ENCODE measurements at places on chromosomes 13 and 19.

GRCh38 chr19:32543115-32543900 is 37.7 kb upstream of the PDCD5 start:
- DNase-seq = no peak

DNA sequence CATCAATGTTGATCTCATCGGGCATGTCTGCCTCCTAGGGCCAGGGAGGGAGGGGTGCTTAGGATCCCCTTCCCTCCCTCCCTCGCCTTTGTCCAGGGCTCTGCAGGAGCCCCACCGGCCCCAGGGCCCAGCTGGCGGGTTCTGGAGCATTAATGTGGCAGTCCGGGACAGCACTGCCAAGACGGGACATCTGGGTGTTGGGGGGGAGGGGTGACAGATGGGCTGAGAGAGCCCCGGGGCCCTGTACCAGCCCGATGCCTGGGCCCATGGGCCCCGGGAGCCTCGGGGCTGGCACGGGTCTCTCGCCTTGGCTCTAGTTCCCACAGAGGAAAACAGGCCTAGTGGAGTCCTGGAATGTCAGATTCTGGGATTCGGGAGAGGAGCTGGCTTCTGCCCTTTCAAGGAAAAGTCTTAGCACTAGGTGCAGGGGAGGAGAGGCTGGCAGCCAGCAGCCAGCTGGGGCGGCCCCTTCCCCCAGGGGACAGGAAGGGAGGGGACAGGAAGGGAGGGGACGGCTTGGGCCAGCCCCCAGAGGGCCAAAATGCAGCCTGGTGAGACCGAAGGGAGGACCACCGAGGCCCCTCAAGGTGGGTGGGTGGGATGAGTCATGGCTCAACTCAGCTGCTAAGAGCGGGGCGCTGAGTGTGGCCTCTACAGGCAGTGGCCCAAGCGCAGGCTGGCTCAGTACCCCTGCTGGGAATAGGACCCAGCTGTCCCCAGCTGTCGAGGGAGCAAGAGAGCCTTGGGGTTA is 3.1 kb downstream of the PPP1R14A start:
- DNase-seq = no peak

DNA sequence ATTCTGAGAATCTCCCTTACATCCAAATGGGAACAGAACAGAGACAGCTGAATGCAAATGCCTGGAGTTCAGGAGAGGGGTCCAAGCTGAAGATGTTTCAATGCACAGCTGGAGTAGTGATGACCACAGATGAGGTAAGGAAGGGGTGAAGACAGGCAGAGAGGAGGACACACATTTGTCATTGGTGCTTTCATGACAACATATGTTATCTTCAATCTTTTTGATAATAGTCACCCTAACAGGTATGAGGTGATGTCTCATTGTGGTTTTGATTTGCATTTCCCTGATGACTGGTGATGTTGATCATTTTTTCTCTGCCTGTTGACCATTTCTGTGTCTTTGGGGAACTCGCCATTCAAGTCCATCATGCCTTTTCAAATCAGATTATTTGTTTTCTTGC is 19.2 kb downstream of the SIGLEC7 start:
- DNase-seq = no peak

DNA sequence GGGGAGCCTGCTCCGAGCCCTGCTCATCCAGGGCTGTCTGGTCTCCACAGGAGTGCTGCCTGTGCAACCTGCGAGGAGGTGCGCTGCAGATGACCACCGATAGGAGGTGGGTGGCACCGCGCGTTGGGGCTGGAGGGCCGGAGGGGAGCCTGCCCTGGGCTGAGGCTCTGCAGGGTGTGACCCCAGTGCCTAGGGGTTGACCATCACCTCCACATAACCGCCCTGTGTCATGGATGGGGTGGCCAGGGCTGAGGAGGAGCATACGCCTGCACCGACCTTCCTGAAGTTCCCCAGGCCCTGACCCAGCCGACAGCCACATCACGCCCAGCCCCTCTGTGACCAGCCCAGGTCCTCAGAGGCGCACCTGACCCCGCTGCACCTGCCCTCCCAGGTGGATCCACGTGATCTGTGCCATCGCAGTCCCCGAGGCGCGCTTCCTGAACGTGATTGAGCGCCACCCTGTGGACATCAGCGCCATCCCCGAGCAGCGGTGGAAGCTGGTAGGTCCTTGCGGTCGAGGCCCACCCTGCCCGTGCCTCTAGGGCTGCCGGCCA is 168.7 kb downstream of the KDM4B start:
- DNase-seq = no peak

All from CD4-positive, alpha-beta T cell treated with Interleukin-6 at 100 ng/mL for 8 hours (primary cell).